ENCODE measurements at places on chromosomes 2 and 18. TPM values are rescaled to one million over a fixed set of nuclear protein-coding genes. Genes with fewer than 3 reads are reported as not detected.

- DNase-seq = no peak
- no peaks in the 10 kb centered on the region for H3K27me3 ChIP-seq
- H3K4me1 ChIP-seq = peaks cover 14% of the 10 kb centered on the region
Observed at GRCh38 chr2:231512222-231512621, 18.0 kb downstream of the NMUR1 start.

GRCh38 chr2:227183657-227184367 lies 19.4 kb downstream of the COL4A3 start:
- no peaks in the 10 kb centered on the region for H3K4me1 ChIP-seq
- DNase-seq = no peak
- no peak overlapping the region for H3K4me3 ChIP-seq
- no peaks in the 10 kb centered on the region for H3K36me3 ChIP-seq
- no peak overlapping the region for H3K27ac ChIP-seq

DNA sequence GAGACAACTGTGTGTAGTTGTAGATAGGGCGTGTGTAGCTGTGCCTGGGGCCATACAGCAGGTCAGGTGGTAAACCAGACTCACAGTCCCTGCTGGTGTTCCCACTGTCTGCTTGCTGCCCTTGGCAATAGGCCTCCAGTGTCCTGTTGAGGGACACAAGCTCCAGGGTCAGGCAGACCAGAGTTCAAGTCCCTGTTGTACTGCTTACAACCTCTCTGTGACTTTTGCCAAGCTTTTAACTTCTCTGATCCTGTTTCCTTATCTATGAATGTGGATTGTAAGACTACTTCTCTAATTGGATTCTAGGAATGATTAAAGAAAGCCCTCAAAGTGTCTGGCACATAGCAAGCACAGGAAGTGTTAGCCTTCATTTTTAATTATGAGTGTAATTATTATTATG lies 68.6 kb downstream of the MERTK start:
- H3K27me3 ChIP-seq = peaks cover 6% of the 10 kb centered on the region
- no peak for DNase-seq
- H3K36me3 ChIP-seq = no peaks in the 10 kb centered on the region
- no peak overlapping the region for H3K4me3 ChIP-seq
- H3K4me1 ChIP-seq = no peaks in the 10 kb centered on the region
- H3K27ac ChIP-seq = no peak overlapping the region

DNA sequence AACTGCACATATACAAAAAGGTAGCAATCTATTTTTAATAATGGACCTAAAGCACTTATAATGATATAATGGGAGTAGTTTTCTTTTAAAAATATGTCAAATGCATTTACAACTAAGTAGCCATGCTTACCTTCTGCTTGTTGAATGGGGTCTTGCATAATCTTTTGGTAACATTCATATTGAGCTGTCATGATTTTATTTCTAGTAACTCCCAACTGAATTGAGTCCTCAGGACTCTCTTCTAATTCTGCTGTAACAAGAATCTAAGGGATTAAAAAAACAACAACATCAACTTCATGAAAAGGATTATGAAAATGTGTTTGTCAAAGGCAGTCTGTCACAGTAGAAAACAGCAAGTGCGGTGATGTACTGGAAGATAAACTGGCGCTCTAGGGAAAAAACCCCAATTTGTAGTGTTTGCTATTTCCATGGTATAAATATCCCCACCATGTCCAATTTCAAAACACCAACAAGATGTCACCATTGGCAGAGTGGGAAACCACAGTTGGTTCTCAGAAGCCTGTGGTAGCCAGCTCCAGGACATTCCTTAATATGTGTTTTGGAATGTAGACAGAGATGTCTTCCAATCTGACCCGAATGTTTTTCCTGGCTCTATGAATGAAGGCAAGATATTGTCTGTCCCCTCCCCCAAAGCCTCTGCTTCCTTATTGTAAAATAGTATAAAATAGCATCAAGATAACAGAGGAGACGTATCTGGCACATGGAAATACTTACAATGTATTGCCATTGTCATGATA lies 64.8 kb downstream of the CALCRL start:
- H3K36me3 ChIP-seq = no peaks in the 10 kb centered on the region
- no peak overlapping the region for H3K27ac ChIP-seq
- H3K27me3 ChIP-seq = no peaks in the 10 kb centered on the region
- H3K4me3 ChIP-seq = no peak overlapping the region
- DNase-seq = no peak

GRCh38 chr2:68340226-68341061 lies 20.7 kb upstream of the CNRIP1 start:
- H3K4me1 ChIP-seq = no peaks in the 10 kb centered on the region
- no peak for DNase-seq
- no peak overlapping the region for H3K4me3 ChIP-seq

- no peak for DNase-seq
- H3K27ac ChIP-seq = no peak overlapping the region
- no peaks in the 10 kb centered on the region for H3K27me3 ChIP-seq
- H3K4me3 ChIP-seq = no peak overlapping the region
- no peaks in the 10 kb centered on the region for H3K36me3 ChIP-seq
Observed at GRCh38 chr2:223594831-223595230, 7.3 kb downstream of the SCG2 start.

DNA sequence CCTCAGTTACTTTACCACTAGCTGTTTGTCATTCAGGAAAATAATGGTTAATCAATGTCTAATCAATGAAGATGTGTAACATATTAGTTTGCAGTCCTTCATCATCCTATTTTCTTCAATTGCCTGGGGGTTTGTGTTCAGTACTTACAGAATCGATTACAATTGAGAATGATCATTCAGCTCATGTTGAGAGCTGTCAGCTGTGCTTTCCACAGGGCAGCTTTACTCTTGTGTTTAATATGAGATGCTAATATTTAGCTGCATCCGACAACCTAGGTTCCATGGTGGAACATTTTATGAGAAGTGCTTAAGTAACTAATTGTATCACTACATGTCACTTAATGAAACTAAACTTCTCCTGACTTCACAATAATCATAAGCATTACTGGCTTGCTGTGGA lies 191.9 kb downstream of the GRB14 start:
- no peak overlapping the region for H3K27ac ChIP-seq
- no peak for DNase-seq
- no peaks in the 10 kb centered on the region for H3K4me1 ChIP-seq
- no peaks in the 10 kb centered on the region for H3K27me3 ChIP-seq
- H3K4me3 ChIP-seq = no peak overlapping the region
- no peaks in the 10 kb centered on the region for H3K36me3 ChIP-seq

- H3K4me3 ChIP-seq = no peak overlapping the region
- H3K36me3 ChIP-seq = peaks cover 26% of the 10 kb centered on the region
- no peak overlapping the region for H3K27ac ChIP-seq
- DNase-seq = no peak
- peaks cover 21% of the 10 kb centered on the region for H3K4me1 ChIP-seq
Observed at GRCh38 chr2:70988151-70988550, 6.5 kb downstream of the TEX261 start.

DNA sequence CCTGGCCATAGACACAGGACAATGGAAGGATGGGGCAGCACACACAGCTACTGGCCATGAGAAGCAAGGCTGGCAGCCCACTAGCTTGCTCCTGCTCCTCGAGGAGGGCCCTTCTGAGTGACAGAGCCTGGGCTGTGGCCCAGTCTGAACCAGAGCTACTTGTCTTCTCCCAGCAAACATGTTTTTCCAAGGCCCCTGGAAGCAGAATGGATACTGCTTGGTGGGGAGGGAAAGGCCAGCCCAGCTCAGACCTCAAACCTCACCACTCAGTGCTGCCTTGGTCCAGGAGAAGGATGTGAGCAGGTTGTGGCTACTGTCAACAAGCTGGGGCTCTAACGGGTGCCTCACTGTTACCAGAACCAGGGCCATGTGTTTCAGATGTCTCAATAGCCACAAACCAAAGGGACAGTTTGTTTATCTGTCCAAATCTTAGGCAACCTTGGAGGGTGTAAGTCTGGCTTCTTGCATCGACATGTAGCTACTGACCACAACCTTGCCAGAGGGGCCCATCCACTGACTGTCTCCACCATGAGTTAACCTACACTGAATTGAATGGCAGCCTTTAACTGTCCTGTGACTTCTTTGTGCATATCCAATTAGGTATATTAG lies 98.6 kb downstream of the TGFA start:
- no peaks in the 10 kb centered on the region for H3K27me3 ChIP-seq
- peaks cover 17% of the 10 kb centered on the region for H3K4me1 ChIP-seq
- no peak overlapping the region for H3K4me3 ChIP-seq
- H3K27ac ChIP-seq = no peak overlapping the region

DNA sequence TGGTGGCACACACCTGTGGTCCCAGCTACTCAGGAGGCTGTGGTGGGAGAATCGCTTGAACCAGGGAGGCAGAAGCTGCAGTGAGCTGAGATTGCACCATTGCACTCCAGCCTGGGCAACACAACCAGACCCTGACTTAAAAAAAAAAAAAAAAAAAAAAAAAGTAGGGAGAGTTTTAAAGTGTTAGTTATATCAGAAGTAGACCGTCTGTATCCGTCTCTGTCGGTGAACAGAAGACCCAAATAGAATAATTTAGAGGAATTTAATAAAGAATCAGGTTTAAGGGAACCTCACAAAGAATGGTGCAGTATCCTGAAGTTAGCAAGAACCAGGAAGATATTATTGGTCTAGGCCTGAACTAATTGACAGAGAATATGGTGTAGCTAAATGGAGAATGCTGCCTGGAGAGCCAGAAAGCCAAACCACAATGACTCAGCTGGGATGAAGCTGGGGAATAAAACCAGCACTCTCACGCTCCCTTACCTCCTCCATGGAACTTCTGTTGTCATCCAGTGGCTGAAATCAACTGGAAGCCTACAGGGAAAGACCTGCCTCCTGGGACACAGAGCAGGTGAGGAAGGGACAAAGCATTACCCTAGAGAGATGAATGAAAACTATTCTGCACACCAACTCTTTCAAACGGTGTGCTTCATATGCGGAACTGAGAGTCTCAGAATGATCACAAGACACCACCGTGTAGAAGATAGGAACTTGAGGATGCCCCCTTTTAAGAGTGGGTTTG lies 39.1 kb upstream of the PLEKHM3 start:
- H3K36me3 ChIP-seq = no peaks in the 10 kb centered on the region
- H3K27me3 ChIP-seq = no peaks in the 10 kb centered on the region
- H3K4me3 ChIP-seq = no peak overlapping the region
- H3K4me1 ChIP-seq = no peaks in the 10 kb centered on the region
- no peak for DNase-seq
- no peak overlapping the region for H3K27ac ChIP-seq

GRCh38 chr18:957829-958228 lies 53.2 kb downstream of the ADCYAP1 start:
- H3K4me1 ChIP-seq = peaks cover 2% of the 10 kb centered on the region
- H3K27ac ChIP-seq = no peak overlapping the region
- peaks cover 24% of the 10 kb centered on the region for H3K27me3 ChIP-seq
- DNase-seq = no peak
- no peak overlapping the region for H3K4me3 ChIP-seq
- H3K36me3 ChIP-seq = no peaks in the 10 kb centered on the region

GRCh38 chr18:904218-905090 lies at the start of gene ADCYAP1:
Gene ADCYAP1, plus strand, starts transcription at chr18:904871. Its CDS starts 516 bp downstream, at chr18:905387.
- no peak for DNase-seq
- H3K27me3 ChIP-seq = peaks cover 96% of the 10 kb centered on the region
- H3K27ac ChIP-seq = no peak within 1 kb of the TSS
- H3K36me3 ChIP-seq = no peaks in the 10 kb centered on the region

DNA sequence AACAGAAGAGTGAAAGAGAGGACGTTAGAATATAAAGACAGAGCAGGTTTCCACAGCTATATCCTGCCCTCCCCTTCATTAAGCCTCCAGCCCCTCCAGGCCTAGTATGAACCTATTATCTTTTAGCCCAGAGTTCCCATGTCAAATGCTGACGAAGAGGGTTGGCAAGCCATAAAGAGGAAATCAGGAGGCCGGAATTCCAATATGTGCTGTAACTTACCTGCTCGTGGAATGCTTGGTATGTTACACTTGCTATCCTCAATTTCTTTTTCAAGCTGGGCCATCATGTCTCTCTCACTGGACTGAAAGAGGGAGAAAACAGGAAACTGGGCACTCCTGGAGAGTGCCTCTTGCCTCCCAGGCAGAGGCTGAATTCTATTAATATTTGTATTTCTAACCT lies 264.1 kb downstream of the TRIB2 start:
- no peak overlapping the region for H3K27ac ChIP-seq
- no peak overlapping the region for H3K4me3 ChIP-seq
- H3K27me3 ChIP-seq = peaks cover 14% of the 10 kb centered on the region
- no peaks in the 10 kb centered on the region for H3K4me1 ChIP-seq
- no peak for DNase-seq

GRCh38 chr2:6506859-6507258 lies 358.8 kb downstream of the CMPK2 start:
- no peaks in the 10 kb centered on the region for H3K4me1 ChIP-seq
- no peak overlapping the region for H3K4me3 ChIP-seq
- no peak overlapping the region for H3K27ac ChIP-seq
- DNase-seq = no peak
- no peaks in the 10 kb centered on the region for H3K36me3 ChIP-seq
- H3K27me3 ChIP-seq = no peaks in the 10 kb centered on the region

DNA sequence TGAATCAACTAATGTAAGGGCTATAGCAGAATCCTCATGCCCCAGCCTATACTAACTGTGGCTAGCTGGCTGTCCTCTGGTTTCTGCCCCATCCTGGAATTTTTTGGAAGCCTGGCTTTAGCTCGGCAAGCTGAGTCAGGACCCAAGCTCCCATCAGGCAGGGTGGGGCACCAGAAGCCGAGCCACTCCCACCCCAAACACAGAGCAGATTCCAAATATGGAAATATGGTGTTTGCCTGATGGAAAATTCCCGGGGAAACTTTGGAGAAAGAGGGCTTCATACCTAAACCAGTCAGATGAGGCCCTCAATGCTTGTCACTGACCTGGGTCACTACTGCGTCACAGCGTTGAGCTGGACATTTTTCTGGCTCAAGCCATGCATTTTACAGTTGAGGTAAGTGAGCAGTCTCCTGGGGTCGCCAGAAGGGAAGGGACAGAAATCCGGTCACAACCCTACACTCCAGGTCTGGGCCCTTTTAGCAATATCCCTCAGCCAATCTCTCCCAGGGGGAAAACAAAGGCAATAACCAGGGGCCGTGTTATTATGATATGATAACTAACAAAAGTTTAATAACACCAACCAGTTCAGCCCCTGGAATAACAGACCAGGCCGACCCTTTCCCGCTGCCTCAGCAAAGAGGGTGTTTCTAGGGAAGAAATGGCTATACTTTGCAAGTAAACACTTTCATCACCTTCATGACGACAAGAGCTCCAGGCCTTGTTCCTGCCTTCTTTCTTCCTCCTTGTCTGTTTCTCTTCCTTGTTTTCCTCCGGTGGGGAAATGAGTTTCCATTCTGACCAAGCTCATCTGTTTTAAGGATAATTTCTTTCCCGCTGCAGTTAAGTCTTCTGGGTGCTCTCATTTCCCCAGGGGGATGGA lies 37.7 kb downstream of the PSD4 start:
- no peaks in the 10 kb centered on the region for H3K27me3 ChIP-seq
- DNase-seq = no peak
- no peaks in the 10 kb centered on the region for H3K36me3 ChIP-seq
- no peak overlapping the region for H3K27ac ChIP-seq
- no peak overlapping the region for H3K4me3 ChIP-seq

RGPD5 gene
- total RNA-seq = 22.2 TPM

MOGAT1 gene
- not detected for total RNA-seq

SFTPB gene
- total RNA-seq = not detected

NAT8 gene
- not detected for total RNA-seq

ALPP gene
- not detected for total RNA-seq

RAD51AP2 gene
- not detected for total RNA-seq
